Activated B cell treated with CpG ODN at 0.5 μM for 24 hours (primary cell): ENCODE measurements at places on chromosomes 2 and 18.

- no peak for DNase-seq
Observed at GRCh38 chr18:61713502-61713901, 179.3 kb downstream of the RNF152 start.

DNA sequence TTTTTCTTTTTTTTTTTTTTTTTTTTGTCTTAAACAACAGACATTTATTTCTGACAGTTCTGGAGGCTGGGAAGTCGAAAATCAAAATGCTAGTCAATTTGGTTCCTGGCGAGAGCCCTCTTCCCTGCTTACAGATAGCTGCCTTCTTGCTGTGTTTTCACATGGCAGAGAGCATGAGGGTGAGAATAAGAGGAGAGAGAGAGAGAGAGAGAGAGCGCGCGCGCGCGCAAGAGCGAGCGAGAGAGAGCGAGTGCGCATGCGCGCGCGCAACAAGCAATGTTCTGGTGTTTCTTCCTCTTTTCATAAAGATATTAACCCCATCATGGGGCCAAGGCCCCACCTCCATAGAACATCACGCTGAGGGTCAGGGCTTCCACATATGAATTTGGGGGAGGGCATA is 20.9 kb downstream of the MTCL1 start:
- DNase-seq: no peak

DNA sequence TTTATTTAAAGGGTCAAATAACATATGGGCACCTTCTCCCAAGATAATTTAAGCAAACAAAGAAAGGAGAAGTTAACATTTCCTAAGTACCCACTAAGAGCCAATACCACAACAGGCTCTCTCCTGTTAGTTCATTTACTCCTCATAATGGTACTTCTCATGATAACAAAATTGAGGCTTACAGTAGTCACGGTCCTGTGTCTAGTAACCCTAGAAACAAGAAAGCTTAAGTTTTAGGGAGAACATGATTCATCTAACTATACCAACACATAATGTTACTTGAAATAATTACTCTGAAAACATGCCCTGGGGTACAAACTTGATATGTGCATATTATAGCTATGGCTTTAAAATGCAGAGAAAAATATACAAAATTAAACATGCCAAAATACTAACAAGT is 19.8 kb downstream of the IWS1 start:
- no peak for DNase-seq

DNA sequence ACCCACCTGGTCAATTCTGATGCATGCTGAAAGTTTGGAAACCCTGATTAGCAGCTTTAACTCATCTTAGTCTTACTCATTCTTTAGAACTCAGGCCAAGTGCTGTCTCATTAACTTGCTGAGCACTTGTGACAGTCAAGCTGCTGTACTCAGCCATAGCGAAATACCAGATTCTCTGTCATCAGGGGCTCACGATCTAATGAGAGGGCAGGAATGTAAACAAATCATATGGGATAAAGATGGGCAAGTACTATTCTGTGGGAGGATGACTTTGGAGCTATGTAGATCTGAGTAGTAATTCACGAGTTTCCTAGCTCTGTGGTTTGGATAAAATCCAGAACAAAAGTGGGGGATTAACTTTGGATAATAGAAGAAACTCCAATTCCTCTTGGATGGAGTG is 376.6 kb downstream of the HRH4 start:
- no peak for DNase-seq

GRCh38 chr2:11679016-11679415 is 9.0 kb upstream of the NTSR2 start:
- DNase-seq: no peak

- no peak for DNase-seq
Observed at GRCh38 chr2:215522237-215522636, 86.4 kb upstream of the FN1 start.

GRCh38 chr18:3401669-3402620 is 48.0 kb upstream of the TGIF1 start:
- DNase-seq: no peak

DNA sequence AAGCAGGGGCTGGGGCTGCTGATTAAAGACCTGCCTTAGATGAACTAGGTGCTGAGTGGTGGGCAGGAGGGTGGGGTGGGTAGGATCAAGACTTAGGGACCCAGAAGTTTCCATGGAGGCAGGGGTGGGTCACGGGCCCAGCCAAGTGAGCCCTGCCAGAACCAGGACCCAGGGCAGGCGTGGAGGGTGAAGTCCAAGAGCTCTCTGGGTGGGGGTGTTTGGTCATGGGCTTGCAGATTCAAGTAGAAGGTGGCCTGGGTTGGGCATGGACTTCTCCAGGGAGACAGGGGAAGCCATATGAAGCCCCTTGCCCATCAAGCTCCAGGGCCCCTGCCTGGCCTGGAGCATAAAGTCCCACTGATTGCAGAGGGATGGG is 168.8 kb downstream of the SMAD7 start:
- no peak for DNase-seq

DNA sequence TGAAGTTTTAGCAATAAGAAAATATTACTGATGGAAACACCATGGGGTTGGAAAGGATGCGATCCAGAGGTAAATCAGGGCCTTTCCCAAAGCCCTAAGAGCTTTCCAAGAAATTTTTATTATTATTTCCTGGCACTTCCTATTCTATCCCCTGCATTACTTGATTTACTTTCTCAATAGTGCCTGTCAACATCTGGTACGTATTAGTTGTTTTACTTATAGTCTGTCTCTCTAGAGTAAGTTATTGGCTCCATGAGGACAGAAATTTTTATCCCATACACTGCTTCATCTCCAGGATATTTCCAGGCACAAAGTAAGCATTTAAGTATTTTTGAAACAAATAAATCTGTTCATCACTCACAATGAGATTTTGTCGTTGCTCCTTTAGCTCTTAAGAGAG is 18.1 kb downstream of the PPP4R1 start:
- no peak for DNase-seq

- no peak for DNase-seq
Observed at GRCh38 chr2:96470109-96470508, 35.0 kb downstream of the NEURL3 start.
